Activated CD4-positive, alpha-beta T cell treated with anti-CD3 and anti-CD28 coated beads for 36 hours (primary cell): ENCODE measurements at places on chromosomes 5 and 9. TPM values are rescaled to one million over a fixed set of nuclear protein-coding genes. Genes with fewer than 3 reads are reported as not detected.

The NR5A1 gene
- not detected for total RNA-seq

The CBY3 gene
- 0.71 TPM for total RNA-seq

The TESK1 gene
- total RNA-seq = 23.3 TPM

The CMBL gene
- total RNA-seq = 0.66 TPM

- no peak overlapping the region for H3K4me3 ChIP-seq
- H3K4me1 ChIP-seq = peaks cover 4% of the 10 kb centered on the region
- no peak overlapping the region for H3K27ac ChIP-seq
- H3K36me3 ChIP-seq = no peaks in the 10 kb centered on the region
- DNase-seq = no peak
Observed at GRCh38 chr9:70502690-70503089, 88.2 kb upstream of the KLF9 start.

DNA sequence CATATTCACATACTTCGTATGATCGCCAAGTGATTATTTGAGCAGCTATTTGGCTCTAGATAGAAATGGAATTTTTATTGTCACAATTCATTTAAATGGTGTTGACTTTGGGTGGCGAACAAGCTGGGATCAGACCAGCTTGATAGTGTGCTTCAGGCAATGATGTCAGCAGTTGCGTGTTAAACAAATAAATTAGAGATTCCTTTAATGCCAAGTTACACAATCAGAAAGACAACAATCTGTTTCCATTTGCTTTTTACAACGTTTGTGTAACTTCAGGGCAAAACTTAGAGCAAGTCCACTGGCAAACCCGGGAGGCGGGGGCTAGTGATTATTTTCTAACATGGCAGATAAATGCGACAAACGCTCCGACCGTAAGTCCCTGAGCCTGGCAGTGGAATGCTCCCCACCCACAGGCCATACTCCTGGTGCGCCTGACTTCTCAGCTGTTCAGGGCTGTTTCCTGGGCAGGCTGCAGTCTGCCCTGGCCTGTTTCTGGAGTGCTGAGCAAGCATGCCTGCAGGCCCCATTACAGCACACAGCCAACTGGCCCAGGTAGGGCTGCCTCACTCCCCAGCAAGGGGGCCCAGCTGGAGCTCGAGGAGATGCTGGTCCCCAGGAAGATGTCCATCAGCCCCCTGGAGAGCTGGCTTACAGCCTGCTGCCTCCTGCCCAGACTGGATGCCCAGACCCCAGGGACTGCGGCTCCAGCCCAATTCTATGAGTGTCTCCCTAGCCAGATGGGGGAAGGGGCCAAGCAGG is 88.7 kb downstream of the BASP1 start:
- no peak for DNase-seq
- no peaks in the 10 kb centered on the region for H3K4me1 ChIP-seq
- no peaks in the 10 kb centered on the region for H3K36me3 ChIP-seq
- no peak overlapping the region for H3K27ac ChIP-seq

DNA sequence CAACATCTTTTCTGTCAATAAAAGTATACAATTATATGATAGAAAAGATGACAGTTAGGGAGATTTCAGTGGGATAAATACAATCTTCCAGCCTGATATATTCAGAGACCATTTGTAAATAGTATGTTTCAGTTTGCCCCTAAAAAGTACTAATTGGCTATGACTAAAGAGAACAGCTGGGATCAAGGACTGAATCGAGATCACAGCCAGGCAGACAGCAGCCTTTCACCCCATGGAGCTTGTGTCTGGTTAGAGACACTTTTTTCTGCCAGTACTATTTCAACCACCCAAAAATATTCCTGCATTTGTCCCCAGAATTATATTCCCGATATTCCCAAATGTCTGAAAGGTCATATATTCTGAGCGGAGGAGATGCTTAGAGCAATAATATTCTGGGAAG is 577.3 kb upstream of the TLE4 start:
- no peaks in the 10 kb centered on the region for H3K36me3 ChIP-seq
- no peak for DNase-seq
- H3K4me3 ChIP-seq = no peak overlapping the region

- no peak overlapping the region for H3K27ac ChIP-seq
- H3K4me1 ChIP-seq = peaks cover 4% of the 10 kb centered on the region
- no peak for DNase-seq
- no peak overlapping the region for H3K4me3 ChIP-seq
- H3K36me3 ChIP-seq = no peaks in the 10 kb centered on the region
Observed at GRCh38 chr5:149916334-149917072, 28.1 kb downstream of the PDE6A start.

GRCh38 chr5:154646745-154647113 is 108.4 kb upstream of the LARP1 start:
- no peak overlapping the region for H3K27ac ChIP-seq
- H3K36me3 ChIP-seq = no peaks in the 10 kb centered on the region
- no peak for DNase-seq
- peaks cover 15% of the 10 kb centered on the region for H3K4me1 ChIP-seq
- peaks cover 20% of the 10 kb centered on the region for H3K27me3 ChIP-seq

- H3K27me3 ChIP-seq = peaks cover 4% of the 10 kb centered on the region
- peaks cover 13% of the 10 kb centered on the region for H3K4me1 ChIP-seq
- no peak for DNase-seq
- no peak overlapping the region for H3K4me3 ChIP-seq
- no peak overlapping the region for H3K27ac ChIP-seq
- H3K36me3 ChIP-seq = no peaks in the 10 kb centered on the region
Observed at GRCh38 chr5:158998793-158999325, 100.9 kb downstream of the EBF1 start.

DNA sequence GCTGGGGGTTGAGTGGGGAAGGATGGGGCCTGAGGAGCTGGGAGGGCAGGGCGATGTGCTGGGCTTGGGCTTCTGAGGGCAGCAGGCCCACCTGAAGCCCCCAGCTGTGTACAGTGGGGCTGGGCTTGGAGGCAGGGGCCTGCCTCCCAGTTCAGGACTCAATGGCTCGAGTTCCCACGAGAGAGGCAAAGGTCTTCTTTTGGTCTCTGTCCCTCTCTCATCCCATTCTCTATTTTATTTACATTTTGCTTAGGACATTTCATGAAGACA is 180.6 kb downstream of the MACROH2A1 start:
- no peak overlapping the region for H3K27ac ChIP-seq
- no peaks in the 10 kb centered on the region for H3K4me1 ChIP-seq
- no peaks in the 10 kb centered on the region for H3K27me3 ChIP-seq
- H3K36me3 ChIP-seq = no peaks in the 10 kb centered on the region

DNA sequence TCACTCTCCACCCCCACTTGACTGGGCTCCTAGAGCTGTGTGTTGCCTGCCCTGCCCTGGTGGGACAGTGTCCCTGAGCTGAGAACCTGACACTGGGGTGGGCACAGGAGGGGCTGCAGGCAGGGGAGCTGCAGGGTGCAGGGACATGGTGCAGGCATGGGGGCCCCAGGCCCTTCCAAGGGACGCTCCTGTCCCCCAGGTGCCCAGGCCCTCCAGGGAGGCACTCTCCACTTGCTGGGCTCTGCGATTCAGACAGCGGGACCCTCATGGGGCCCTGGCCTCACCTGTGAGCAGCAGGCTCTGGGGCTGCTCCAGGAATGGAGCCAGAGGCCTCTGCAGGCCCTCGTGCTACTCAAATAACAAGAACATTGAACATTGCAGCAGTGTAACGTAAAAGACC is 89.4 kb downstream of the BARX1 start:
- no peaks in the 10 kb centered on the region for H3K36me3 ChIP-seq
- H3K27me3 ChIP-seq = peaks cover 8% of the 10 kb centered on the region
- no peak for DNase-seq
- H3K27ac ChIP-seq = no peak overlapping the region

DNA sequence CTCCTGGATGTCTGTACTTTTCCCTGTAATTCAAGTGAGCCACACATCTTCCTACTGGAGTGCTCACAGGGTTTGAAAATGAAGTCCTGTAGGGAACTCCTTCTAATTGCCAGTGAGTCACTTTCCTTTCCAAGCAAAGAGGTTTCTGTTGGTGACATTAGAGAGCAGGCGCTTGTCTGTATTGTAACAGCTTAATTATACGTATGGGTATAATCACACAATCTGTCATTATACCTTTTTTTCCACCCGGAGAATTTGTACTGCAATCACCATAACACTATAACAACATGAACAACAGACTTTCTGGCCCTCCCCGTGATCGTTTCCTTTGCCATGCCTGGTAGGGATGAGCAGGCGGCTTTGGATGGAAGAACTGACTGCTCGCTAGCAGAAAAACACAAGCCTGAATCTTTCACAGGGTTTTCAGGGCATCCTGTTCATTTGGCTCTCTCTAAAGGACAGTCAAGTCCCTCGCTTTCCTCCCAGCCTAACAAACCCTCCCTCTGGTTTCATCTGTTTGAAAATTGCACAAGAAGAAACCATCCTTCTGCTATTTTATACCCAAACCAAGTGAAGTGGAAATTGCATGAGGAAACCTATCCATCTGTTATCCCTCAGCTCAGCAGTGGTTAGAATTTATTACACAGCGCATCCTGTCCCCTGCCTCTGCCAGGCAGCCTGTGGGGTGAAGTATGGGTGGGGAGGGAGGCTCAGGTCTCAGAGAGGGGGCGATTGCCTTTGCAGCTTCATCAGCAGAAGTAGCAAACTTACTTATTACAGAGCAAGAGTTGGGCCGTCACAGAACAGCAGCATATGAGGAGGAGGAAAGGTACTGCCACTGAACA is 307.0 kb upstream of the TLE4 start:
- H3K4me1 ChIP-seq = no peaks in the 10 kb centered on the region
- no peak overlapping the region for H3K4me3 ChIP-seq
- DNase-seq = no peak
- peaks cover 22% of the 10 kb centered on the region for H3K27me3 ChIP-seq
- H3K36me3 ChIP-seq = no peaks in the 10 kb centered on the region
- H3K27ac ChIP-seq = no peak overlapping the region

- H3K27ac ChIP-seq = no peak overlapping the region
- peak; percentile 9 for DNase-seq
- H3K4me3 ChIP-seq = no peak overlapping the region
- H3K27me3 ChIP-seq = no peaks in the 10 kb centered on the region
- H3K36me3 ChIP-seq = peaks cover 2% of the 10 kb centered on the region
Observed at GRCh38 chr9:110076894-110077725, 130.8 kb downstream of the C9orf152 start.

DNA sequence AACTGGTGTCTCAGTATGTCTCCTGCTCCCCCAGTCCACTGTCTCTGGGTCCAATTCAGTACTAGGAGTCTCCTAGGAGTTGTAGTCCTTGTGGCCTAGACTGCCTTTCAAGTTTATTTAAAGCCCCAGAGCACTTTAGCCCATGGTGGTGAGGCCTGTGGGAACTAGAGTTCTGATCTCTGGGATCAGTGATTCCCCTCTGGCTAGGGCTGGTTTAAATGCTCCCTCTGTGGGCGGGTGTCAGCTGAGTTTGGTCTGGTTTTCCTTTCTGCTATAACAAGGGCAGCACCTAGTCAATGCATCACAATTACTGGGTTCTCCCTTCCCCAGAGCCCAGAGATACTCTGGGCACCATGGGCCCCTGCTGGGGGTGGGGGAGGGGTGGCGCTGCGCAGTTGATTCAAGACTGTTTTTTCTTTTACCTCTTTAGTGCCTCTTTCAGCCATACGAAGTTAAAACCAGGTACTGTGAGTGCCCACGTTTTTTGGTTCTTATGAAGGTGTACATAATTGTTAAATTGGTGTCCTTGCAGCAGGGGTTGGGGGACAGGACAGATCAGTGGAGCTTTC is 9.3 kb upstream of the SLC36A3 start:
- DNase-seq = no peak
- no peaks in the 10 kb centered on the region for H3K36me3 ChIP-seq
- H3K27me3 ChIP-seq = peaks cover 14% of the 10 kb centered on the region
- no peak overlapping the region for H3K4me3 ChIP-seq
- H3K4me1 ChIP-seq = no peaks in the 10 kb centered on the region

- no peaks in the 10 kb centered on the region for H3K36me3 ChIP-seq
- H3K27ac ChIP-seq = no peak overlapping the region
- no peaks in the 10 kb centered on the region for H3K4me1 ChIP-seq
- no peaks in the 10 kb centered on the region for H3K27me3 ChIP-seq
- no peak for DNase-seq
Observed at GRCh38 chr5:28710360-28710759, 1672.0 kb upstream of the CDH9 start.

DNA sequence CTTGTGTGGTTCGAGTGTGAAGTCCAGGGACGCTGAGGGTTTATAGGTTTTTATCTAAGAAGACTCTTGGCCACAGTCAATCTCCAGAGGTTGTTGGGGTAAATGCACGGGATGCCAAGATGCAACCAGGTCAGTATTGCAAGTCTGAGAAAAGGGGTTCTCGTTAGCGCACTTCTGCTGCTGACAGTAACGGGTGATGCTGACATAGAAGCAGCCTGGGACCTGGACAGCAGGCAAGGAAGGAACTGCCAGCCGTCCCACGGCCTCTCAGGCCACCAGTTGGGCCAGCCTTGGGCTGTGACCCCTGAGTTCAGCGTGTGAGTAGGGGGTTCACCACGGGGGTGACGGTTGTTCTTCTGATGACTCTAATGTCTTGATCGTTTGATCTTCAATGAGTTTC is 39.0 kb downstream of the TENT4A start:
- no peak overlapping the region for H3K4me3 ChIP-seq
- no peak for DNase-seq
- H3K36me3 ChIP-seq = peaks cover 78% of the 10 kb centered on the region
- no peak overlapping the region for H3K27ac ChIP-seq

DNA sequence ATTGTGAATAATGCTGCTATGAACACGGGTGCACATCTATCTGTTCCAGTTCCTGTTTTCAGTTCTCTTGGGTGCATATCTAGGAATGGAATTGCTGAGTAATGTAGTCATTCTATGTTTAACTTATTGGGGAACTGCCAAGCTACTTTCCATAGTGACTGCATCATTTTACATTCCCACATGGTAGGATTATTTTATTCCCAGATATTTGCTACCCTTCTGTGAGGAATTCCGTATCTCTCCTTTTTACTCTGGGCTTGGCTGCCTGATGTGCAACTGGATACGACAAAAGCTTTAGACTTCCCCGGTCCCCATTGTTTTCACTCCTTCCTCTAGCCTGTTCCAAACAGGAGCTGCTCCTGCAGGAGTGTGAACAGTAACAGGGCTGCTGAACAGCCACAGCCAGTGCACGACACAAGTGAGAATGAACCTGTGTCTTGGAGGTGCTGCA is 7.2 kb downstream of the TAS2R1 start:
- DNase-seq = no peak
- H3K27me3 ChIP-seq = no peaks in the 10 kb centered on the region
- no peak overlapping the region for H3K4me3 ChIP-seq
- no peak overlapping the region for H3K27ac ChIP-seq
- H3K36me3 ChIP-seq = no peaks in the 10 kb centered on the region
- no peaks in the 10 kb centered on the region for H3K4me1 ChIP-seq

GRCh38 chr9:130426467-130426773 is 18.3 kb upstream of the ASS1 start:
- H3K27me3 ChIP-seq = peaks cover 2% of the 10 kb centered on the region
- H3K4me3 ChIP-seq = no peak overlapping the region
- no peak overlapping the region for H3K27ac ChIP-seq

- H3K36me3 ChIP-seq = no peaks in the 10 kb centered on the region
- no peaks in the 10 kb centered on the region for H3K4me1 ChIP-seq
- no peak overlapping the region for H3K27ac ChIP-seq
- DNase-seq = no peak
- no peak overlapping the region for H3K4me3 ChIP-seq
Observed at GRCh38 chr9:113299800-113300292, 3.3 kb downstream of the RNF183 start.

GRCh38 chr5:34806532-34806931 is 32.4 kb upstream of the TTC23L start:
- H3K4me1 ChIP-seq = no peaks in the 10 kb centered on the region
- no peaks in the 10 kb centered on the region for H3K36me3 ChIP-seq
- DNase-seq = no peak
- H3K4me3 ChIP-seq = no peak overlapping the region
- H3K27ac ChIP-seq = no peak overlapping the region
